ENCODE measurements at places on chromosomes 11 and 22. TPM values are rescaled to one million over a fixed set of nuclear protein-coding genes. Genes with fewer than 3 reads are reported as not detected.

- DNase-seq = no peak
Measured at GRCh38 chr11:120577041-120577440, 65.5 kb downstream of the GRIK4 start.

DNA sequence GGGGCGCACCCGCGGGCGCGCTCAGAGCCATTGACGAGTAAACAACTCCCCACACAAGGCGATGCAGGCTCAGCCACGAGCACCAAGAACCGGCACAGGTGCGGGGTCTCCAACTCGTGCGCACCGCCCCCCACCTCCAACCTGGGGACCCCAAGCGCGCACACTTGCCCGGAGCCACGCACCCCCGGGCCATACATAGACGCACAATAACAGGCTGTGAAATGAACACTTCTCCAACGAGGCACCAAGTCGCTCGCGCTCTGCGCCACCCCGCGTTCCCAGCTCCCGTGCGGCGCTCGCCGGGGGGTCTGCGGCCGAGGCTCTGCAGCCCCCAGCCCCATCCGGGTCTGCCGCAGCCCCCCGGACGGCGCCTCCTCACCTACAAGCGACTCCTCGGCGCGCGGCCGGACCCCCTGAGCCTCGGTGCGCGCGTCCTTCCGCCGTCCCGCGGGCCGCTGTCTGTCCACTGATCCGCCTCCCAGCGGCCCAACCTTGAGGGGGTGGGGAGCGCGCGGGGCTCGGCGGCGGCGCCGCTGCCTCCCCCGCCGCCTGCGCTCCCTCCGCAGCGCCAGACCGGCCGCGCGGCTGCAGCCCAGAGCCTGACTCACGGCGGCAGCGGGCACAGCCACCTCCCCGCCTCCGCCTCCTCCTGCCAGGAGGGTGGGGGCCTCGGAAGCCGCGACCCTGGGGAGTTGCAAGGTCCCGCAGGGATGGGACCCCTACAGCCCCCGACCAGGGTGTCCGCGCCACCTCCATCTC, 1.6 kb downstream of the IFITM10 start:
- no peak for DNase-seq

DNA sequence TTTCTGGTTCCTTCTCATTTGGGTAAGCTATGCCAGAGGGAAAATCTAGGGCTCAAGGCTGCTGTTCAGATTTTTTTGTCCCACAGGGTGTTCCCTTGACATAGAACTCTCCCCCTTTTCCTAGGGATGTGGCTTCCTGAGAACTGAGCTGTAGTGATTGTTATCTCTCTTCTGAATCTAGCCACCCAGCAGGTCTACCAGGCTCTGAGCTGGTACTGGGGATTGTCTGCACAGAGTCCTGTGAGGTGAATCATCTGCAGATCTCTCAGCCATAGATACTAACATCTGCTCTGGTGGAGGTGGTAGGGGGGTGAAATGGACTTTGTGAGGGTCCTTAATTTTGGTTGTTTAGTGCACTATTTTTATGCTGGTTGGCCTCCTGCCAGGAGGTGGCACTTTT, 167.3 kb upstream of the PGR start:
- no peak for DNase-seq

- no peak for DNase-seq
Measured at GRCh38 chr22:23673826-23674690, 16.8 kb upstream of the RGL4 start.

DNA sequence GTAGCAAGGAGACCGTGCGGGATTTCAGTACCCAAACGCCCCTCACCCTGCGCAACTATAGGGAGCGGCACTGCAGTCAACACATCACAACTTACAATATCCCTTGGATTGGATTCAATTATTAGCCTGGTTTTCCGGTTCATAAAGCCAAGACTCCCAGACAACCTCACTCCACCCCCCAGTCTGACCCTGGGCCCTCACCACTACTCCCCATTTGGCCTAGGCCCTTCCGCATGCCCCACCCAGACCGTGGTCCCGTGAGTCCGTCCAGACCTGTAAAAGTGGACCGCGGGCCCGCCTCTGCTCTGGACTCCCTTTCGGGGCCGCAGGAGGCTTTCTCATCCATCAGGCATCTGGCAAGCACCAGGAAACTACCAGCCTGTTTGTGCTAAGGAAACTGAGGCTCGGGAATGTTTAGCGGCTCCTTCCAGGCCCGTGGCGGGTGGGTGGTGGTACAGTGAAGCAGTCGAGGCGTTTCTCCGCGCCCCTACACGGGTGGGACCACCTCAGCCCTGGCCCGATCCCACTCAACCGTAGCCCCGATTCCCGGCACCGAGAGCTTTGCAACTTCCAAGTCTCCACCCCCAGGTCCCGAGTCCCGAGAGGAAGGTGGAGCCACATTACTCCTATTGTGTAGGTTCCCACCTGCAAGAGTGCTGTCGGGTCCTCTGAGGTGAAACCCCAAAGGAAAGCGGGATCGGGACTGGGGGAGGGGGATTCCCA, 679 bp upstream of the DPP3 start:
- no peak for DNase-seq

DNA sequence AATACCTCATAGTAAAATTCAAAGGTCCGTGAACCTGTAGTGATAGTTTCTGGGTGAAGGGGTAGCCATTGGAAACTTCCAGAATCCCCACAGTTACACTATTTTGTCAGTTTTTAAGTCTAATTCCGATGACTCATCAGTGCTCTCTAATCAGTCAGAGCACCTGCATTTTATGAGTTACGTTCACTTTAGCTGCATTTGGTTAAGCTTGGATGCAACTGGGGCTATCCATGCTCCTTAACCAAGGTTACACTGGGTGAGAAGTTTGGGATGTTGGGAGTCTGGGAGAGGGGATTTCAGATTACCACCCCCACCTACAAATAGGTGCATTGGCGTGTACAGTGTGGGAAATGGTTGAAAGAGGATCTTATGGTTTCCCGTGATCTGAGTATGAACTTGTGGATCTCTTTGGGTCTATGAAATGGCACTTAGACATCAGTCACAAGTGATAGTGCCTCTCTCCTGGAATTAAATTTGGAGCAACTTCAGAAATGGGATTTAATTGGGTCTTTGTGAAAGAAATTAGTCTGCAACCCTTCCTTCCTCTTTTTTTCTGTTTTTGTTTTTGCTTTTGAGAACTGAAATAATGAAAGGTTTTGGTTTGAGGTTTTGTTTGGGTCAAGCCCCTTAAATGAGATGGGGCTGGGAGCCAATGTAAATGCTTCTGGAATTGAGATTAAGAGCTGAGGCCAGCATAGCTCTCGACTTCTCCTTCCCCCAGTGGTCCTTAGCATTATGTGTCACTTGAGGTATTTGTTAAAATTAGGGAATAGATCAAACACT, 31.5 kb downstream of the EHF start:
- no peak for DNase-seq

- no peak for DNase-seq
Measured at GRCh38 chr22:38448945-38449745, 5.9 kb downstream of the KCNJ4 start.

DNA sequence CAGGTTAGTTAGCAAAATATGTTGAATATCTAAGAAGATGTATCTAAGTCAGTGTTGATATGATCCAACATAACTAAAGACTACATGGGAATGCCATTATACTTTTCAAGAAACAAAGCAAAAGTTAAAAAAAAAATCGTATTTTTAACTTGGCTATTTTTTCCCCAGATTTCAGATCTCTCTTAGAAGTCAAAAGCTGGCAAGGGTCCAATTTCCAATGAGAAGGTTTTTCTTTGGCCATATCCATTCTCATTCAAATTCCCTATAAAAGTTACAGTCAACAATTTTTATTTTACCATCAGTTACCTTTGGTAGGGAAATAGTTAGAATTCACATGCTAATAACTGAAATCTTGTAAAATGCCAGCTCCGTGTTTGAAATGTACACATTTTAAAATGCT, 70.5 kb upstream of the FAT3 start:
- DNase-seq = no peak

The PDE3B gene
- 1.3 TPM for total RNA-seq

The SYT12 gene
- 0.76 TPM for total RNA-seq

All from esophagus squamous epithelium (tissue), 5 donors.